ENCODE measurements at places on chromosomes 4 and X. TPM values are rescaled to one million over a fixed set of nuclear protein-coding genes. Genes with fewer than 3 reads are reported as not detected.

Gene INTS12
- 17.5 TPM for total RNA-seq

Gene ZNF157
- 0.34 TPM for total RNA-seq

Gene TMEM255A
- not detected for total RNA-seq

Gene WDR19
- 6.0 TPM for total RNA-seq

- no peak for DNase-seq
- H3K4me3 ChIP-seq, result no peak overlapping the region
- no peaks in the 10 kb centered on the region for H3K36me3 ChIP-seq
- H3K27me3 ChIP-seq, result no peaks in the 10 kb centered on the region
- H3K4me1 ChIP-seq, result no peaks in the 10 kb centered on the region
These were observed 1008.9 kb upstream of the PCDH7 start for GRCh38 chr4:29711226-29711625.

- H3K36me3 ChIP-seq, result peaks cover 23% of the 10 kb centered on the region
- H3K4me3 ChIP-seq, result no peak overlapping the region
- H3K27me3 ChIP-seq, result no peaks in the 10 kb centered on the region
- no peak overlapping the region for H3K27ac ChIP-seq
These were observed 7.0 kb downstream of the CHST7 start for GRCh38 chrX:46580613-46581012.

DNA sequence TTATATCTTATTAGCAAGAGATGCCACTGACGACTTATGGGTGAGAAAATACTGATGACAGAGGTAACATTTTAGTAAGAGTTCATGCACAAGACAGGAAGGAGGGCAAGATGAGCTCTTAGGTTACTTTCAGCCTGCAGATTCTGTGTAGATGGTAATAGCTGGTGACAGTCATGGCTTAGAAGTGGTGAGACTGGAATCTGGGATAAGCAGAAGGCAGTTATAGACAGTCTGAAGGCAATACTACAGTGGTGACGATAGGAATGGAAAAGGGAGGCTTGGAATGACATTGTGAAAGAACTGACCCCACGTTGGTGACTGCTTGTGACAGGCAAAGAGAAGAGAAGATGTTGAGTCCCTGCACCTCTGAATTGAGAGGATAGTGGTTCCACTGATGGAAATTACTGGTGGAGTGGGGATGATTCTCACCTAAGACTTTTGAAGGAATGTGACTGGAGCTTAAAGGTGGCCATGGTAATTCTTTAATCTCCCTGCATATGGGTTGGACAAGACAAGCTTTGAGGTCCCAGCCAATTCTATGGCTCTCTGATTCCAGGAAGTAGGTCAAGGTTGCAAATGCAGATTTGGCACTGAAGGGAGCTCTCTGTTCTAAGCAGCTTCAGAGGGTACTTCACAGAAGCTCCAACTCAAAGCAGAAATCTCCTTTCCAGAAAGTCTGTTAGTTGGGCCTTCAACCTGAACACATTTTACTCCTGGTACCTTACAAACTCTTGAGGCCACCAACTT, 99.7 kb downstream of the RASL11B start:
- no peaks in the 10 kb centered on the region for H3K36me3 ChIP-seq
- no peaks in the 10 kb centered on the region for H3K4me1 ChIP-seq
- H3K27me3 ChIP-seq, result no peaks in the 10 kb centered on the region
- DNase-seq, result no peak
- H3K4me3 ChIP-seq, result no peak overlapping the region

GRCh38 chr4:53141308-53141707, 224.6 kb downstream of the SCFD2 start:
- DNase-seq, result no peak
- H3K27ac ChIP-seq, result no peak overlapping the region
- H3K4me3 ChIP-seq, result no peak overlapping the region
- H3K4me1 ChIP-seq, result peaks cover 7% of the 10 kb centered on the region

GRCh38 chr4:128818442-128818841, 8.9 kb downstream of the JADE1 start:
- peaks cover 55% of the 10 kb centered on the region for H3K4me1 ChIP-seq
- no peak for DNase-seq
- peak overlapping the region; percentile 69 for H3K27ac ChIP-seq
- peaks cover 38% of the 10 kb centered on the region for H3K36me3 ChIP-seq
- no peak overlapping the region for H3K4me3 ChIP-seq

GRCh38 chrX:23633834-23634580, 33.3 kb upstream of the PRDX4 start:
- H3K4me1 ChIP-seq, result no peaks in the 10 kb centered on the region
- H3K27me3 ChIP-seq, result peaks cover 3% of the 10 kb centered on the region
- DNase-seq, result no peak
- H3K4me3 ChIP-seq, result no peak overlapping the region
- no peak overlapping the region for H3K27ac ChIP-seq

DNA sequence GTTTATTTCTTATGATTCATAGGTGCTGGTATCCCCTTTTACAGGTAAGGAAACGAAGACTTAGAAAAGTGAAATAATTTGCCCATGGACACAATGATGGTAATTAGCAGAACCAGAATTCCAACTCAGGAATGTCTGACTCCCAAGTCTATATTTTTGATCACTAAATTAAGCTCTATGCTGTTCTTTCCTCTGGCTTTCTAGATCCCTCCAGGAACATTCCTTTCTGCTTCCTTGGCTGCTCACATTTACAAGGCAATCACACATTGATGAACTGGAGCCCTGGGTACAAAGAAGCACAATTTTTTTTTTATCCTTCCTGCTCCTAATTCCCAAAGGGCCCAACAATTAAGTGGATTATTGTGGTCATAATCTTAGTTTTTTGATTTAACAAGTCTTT, 7.0 kb upstream of the CDKN2AIP start:
- H3K4me3 ChIP-seq, result no peak overlapping the region
- no peaks in the 10 kb centered on the region for H3K36me3 ChIP-seq
- DNase-seq, result no peak
- peaks cover 3% of the 10 kb centered on the region for H3K27me3 ChIP-seq
- no peak overlapping the region for H3K27ac ChIP-seq

GRCh38 chr4:41111791-41112190, 102.6 kb downstream of the APBB2 start:
- no peak overlapping the region for H3K4me3 ChIP-seq
- no peaks in the 10 kb centered on the region for H3K27me3 ChIP-seq
- no peak for DNase-seq
- H3K27ac ChIP-seq, result no peak overlapping the region

DNA sequence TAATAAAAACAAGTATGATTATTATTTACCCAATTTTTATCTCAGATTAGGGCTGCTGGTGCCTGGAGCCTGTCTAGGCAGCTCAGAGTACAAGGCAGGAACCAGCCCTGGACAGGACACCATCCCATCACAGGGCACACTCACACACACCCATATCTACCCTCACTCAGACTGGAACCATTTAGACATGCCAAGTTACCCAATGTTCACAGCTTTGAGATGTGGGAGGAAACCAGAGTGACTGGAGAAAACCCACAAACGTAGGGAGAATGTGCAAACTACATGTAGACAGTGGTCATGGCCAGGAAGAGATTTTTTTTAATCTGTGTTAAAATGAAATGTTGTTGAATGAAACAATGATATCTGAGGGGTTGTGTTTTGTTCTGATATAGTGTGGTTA, 35.7 kb upstream of the ADGRA3 start:
- H3K27me3 ChIP-seq, result no peaks in the 10 kb centered on the region
- H3K4me1 ChIP-seq, result no peaks in the 10 kb centered on the region
- H3K36me3 ChIP-seq, result no peaks in the 10 kb centered on the region
- no peak overlapping the region for H3K4me3 ChIP-seq
- H3K27ac ChIP-seq, result no peak overlapping the region
- no peak for DNase-seq

DNA sequence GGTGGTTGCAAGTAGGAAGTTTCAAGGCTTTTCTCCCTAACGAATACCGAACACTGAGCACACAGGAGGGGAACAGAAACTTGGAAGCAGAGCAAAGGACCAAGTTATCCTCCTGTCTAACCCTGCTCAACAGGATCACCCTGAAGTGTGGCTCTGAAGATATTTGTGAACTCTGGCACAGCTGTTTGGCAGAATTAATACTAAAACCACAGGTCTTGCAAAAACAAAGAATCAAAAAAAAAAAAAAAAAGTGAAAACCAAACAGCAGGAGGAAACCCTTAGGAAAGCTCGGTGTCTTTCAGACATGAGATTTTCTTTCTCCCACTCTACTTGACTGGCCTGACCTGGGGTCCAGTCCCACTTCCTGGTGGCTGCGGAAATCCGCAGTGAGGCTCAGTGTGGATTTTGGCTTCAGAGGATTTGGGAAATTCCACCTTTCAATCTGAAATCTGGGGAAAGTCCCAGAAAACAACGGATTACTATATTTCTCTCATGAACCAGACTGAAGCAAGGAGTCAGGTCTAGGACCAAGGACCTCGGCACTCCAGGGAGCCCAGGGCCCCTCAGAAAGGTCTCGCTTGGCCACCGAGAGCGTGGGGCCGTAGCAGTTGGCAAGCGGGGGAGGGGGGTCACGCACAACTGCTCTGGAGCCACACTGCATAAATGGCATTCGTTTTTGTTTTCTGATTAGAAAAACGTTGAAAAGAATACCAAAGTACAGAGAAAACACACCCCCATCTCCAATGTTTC, 867 bp downstream of the TIFA start:
- peaks cover 30% of the 10 kb centered on the region for H3K36me3 ChIP-seq
- DNase-seq, result no peak
- peak overlapping the region; percentile 91 for H3K4me3 ChIP-seq
- no peaks in the 10 kb centered on the region for H3K27me3 ChIP-seq
- H3K4me1 ChIP-seq, result peaks cover 71% of the 10 kb centered on the region
- peak overlapping the region; percentile 93 for H3K27ac ChIP-seq

All from activated CD8-positive, alpha-beta T cell treated with anti-CD3 and anti-CD28 coated beads, Interleukin-2, amount 10 ng/mL, durations not matched to agents 7 days and 5 days (primary cell).